Tibial nerve (tissue), 4 donors: ENCODE measurements at places on chromosomes 11 and 22. TPM values are rescaled to one million over a fixed set of nuclear protein-coding genes. Genes with fewer than 3 reads are reported as not detected.

RASD2 gene
- total RNA-seq: 0.20 TPM

CAPN5 gene
- total RNA-seq: 19.2 TPM

MRGPRF gene
- total RNA-seq: 51.3 TPM

NNMT gene
- total RNA-seq: 866 TPM

SNX19 gene
- 141 TPM for total RNA-seq

PKNOX2 gene
- total RNA-seq: 5.7 TPM

SNU13 gene
- total RNA-seq: 98.8 TPM

HSPB2 gene
- total RNA-seq: 2.1 TPM

POU2AF3 gene
- 1.4 TPM for total RNA-seq

DLG2 gene
- total RNA-seq: 7.5 TPM

UBQLN3 gene
- total RNA-seq: 0.84 TPM

TESMIN gene
- not detected for total RNA-seq

DDIAS gene
- total RNA-seq: 1.8 TPM

ACRV1 gene
- not detected for total RNA-seq

TMEM126A gene
- total RNA-seq: 32.3 TPM

MRGPRE gene
- total RNA-seq: not detected

C11orf97 gene
- not detected for total RNA-seq

ROBO4 gene
- total RNA-seq: 38.8 TPM

SVIP gene
- total RNA-seq: 17.1 TPM

CLNS1A gene
- total RNA-seq: 56.7 TPM

NCR3LG1 gene
- 1.0 TPM for total RNA-seq

FREY1 gene
- total RNA-seq: not detected

TNNT3 gene
- total RNA-seq: 5.3 TPM

PATE2 gene
- not detected for total RNA-seq

RAC2 gene
- 8.2 TPM for total RNA-seq

C11orf16 gene
- total RNA-seq: not detected

NCAM1 gene
- 70.8 TPM for total RNA-seq

PRR5 gene
- 68.4 TPM for total RNA-seq

BIRC3 gene
- 26.2 TPM for total RNA-seq

TMPRSS6 gene
- total RNA-seq: not detected

NFAM1 gene
- total RNA-seq: 1.8 TPM

GGT5 gene
- 84.3 TPM for total RNA-seq

GDPD4 gene
- not detected for total RNA-seq

PYGM gene
- 3.3 TPM for total RNA-seq

PKDREJ gene
- total RNA-seq: 0.39 TPM

LRP4 gene
- 55.1 TPM for total RNA-seq

ABCG4 gene
- not detected for total RNA-seq

GSTT2B gene
- total RNA-seq: 0.66 TPM

HORMAD2 gene
- total RNA-seq: not detected

PIK3IP1 gene
- 106 TPM for total RNA-seq

GAB4 gene
- 0.21 TPM for total RNA-seq

C11orf42 gene
- total RNA-seq: not detected

TSKU gene
- total RNA-seq: 187 TPM

IGLL1 gene
- not detected for total RNA-seq

ART1 gene
- 2.8 TPM for total RNA-seq

OR9G4 gene
- total RNA-seq: not detected

OR51B6 gene
- total RNA-seq: not detected

OR5D18 gene
- total RNA-seq: not detected

INSC gene
- total RNA-seq: 18.8 TPM

CCDC116 gene
- 0.30 TPM for total RNA-seq

FAM83F gene
- total RNA-seq: 10.2 TPM

DLAT gene
- 32.1 TPM for total RNA-seq

GGTLC3 gene
- total RNA-seq: not detected
